ENCODE measurements at places on chromosomes 16 and 17. TPM values are rescaled to one million over a fixed set of nuclear protein-coding genes. Genes with fewer than 3 reads are reported as not detected.

GRCh38 chr16:52696126-52696525 lies 149.2 kb upstream of the TOX3 start:
- DNase-seq, result no peak

GRCh38 chr17:70314506-70314905 lies 145.2 kb downstream of the KCNJ2 start:
- DNase-seq, result no peak

GRCh38 chr16:73013974-73014373 lies 34.0 kb downstream of the ZFHX3 start:
- no peak for DNase-seq

DNA sequence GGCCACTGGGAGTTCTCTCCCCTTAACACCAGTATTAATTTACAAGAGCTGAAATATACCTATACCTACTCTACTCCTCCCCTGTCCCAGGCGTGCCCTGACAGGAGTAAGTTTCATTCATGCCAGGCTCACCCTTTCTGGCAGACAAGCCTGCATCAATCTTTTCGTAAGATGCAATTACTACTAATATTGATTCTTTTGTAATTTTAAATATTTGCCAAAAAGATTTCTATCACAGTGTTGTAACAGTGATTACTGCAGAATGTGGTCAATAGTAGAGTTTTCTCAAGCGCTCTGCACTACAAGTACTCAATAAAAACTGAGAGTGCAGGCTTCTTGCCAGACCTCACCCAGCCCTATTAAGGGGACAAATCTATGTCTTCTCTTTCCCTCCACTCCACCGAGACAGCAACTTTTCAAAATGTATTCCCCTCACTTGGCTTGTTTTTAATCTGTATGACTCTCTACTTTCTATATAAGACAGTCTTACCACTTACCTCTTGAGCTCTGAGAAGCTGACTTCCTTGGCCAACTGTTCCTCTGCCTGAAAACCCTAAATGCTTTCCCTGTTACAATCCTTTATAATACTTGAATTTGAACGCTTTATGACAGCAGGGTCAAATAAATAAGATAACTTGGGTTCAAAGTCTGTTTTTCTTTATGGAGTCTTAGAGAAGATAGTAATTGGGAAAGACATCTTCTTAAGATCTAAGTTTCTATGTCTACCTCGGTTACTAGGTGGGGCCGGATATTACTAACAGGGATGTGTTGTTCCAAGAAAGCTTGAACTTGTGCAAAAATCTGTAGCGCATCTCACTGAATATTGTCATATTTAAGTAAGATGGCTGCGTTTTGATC lies at the start of gene TMIGD1:
Gene TMIGD1 (minus strand): TSS at position 555 of the 858 bp plus-strand sequence. CDS start 1,924 bp downstream, outside the sequence.
- no peak for DNase-seq

GRCh38 chr17:74369221-74369620 lies 1.9 kb downstream of the GPR142 start:
- DNase-seq, result no peak

DNA sequence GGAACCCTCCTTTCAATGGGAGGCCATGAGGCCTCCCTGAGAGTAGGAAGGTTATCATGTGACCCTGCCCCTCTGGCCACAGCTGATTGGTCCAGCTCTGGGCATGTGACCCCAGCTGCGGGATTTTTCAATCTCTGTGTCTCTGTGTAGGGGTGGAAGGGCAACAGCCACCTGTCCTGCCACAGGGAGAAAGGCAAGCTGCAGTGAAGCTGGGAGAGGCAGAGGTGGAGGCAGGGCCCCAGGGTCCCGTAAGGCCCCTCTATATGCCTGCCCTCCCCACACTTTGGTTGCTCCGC lies 10.9 kb downstream of the DNAAF8 start:
- DNase-seq, result no peak

DNA sequence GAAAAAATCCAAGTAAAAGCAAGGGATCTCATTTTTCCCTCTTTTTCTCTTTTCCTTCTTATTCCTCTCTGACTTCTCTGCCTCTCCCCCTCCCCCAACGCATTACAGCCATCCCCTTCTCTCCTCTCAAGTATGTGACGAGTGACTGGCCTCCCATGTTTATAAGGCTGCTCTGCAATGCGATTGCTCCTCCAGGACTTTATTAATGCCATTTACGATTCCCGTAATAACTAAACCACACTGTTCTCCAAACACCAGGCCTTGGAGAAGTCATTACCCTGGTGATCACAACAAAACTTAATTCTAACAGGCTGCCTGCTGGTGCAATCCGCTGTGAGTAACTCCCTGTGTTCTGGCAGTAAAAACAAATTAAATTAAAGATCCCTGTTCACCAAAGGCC lies 88.8 kb downstream of the HS3ST3B1 start:
- DNase-seq, result no peak

DNA sequence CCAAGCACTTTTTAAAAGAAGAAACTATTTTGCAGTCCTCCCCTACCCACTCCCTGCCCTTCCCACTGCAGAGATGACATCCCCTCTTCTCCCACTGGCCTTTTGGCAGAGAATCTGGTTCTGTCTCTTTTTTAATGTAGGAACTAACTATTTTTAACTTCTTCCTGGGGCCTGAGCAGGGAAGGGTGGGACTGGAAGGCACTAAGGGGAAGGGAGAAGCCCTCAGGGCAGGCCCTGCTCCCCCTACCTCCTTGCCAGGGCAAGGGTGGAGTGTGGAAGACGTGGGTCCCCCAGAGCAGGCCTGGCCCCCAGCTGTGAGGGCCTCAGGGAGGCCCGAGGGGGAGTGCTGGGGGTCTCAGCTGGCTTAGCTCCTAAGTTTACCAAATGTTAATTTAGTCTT lies 19.5 kb downstream of the UNC13D start:
- DNase-seq, result no peak

DNA sequence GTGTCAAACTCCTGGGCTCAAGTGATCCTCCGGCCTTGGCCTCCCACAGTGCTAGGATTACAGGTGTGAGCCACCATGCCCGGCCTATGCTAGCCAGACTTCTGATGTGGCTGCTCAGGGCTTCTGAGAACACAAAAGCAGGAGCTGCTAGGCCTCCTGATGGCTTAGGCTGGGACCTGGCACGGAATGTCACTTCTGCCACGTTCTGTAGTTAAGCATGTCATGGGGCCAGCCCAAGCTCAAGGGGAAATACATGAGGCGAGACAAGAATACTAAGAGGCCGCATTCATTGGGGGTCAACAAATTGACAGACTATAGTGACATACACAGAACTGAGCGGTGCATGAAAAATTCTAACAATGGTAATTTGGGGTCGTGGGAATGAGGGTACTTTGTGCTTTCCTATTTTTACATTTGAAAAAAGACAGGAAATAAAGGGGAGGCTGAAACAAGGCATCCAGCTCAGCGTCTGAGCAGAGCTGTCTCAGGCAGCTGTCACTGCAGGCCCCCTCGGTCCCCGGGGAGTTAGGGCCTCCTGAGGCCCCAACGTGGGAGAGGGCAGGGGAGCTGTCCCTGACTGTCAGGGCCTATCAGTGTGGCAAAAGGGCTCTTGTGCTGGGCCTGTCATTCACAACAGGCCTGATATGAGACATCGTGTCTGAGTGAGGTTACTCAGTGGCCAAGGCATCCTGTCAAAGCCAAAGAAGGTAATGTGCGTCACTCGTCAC lies 26.4 kb downstream of the CFAP20 start:
- no peak for DNase-seq

DNA sequence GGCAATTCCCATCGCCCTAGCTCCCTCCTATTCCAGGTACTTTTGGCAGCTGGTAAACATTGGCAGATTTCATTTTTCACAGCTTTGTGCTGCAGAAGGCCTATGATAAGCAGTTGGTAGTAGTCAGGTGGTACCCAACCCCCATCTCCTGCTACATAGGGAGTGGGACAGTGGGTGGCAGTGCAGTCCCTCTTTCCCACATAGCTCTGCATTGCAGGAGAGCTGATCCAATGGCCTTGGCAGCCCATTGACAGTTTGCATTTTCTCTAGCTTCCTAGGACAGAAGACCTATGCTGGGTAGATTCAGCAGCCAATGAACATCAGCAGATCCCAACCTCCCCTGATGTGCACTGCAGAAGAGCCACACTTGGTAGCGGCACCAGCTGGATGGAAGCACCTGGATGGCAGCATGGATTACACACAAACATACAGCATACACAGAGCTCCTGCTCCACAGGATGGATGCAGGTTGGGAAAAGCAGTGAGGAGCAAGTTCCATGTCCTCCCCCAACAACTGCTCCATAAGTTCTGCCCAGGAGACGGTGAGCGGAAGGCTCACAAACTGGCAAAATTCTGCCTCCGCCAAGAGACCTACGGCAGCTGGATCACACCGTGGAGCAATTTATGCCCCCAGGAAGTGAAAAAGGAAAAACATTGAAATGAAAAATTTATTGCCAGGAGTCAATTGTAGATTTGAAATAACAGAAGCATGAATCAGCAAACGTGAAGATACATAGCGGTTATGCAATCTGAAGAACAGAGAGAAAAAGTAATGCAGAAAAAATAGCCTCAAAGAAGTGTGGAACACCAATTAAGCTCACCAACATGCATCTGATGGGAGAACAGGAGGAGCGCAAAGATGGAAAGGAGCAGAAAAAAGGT lies 95.7 kb downstream of the CACNG1 start:
- no peak for DNase-seq

- DNase-seq, result no peak
Observed at GRCh38 chr17:65975878-65976277, 216.1 kb downstream of the CEP112 start.

GRCh38 chr16:19607616-19608280 lies 52.2 kb downstream of the VPS35L start:
- DNase-seq, result no peak

Gene TMEM235
- total RNA-seq, result not detected

Gene GH2
- not detected for total RNA-seq

Gene SYNGR3
- 1.8 TPM for total RNA-seq

Gene RFNG
- 16.7 TPM for total RNA-seq

Gene GNGT2
- total RNA-seq, result not detected

Gene COL1A1
- 957 TPM for total RNA-seq

Data from SJSA1 (cell line).